ENCODE measurements at places on chromosomes 7 and 10.

GRCh38 chr7:105268056-105268455 is 120.7 kb downstream of the SRPK2 start:
- DNase-seq: no peak

DNA sequence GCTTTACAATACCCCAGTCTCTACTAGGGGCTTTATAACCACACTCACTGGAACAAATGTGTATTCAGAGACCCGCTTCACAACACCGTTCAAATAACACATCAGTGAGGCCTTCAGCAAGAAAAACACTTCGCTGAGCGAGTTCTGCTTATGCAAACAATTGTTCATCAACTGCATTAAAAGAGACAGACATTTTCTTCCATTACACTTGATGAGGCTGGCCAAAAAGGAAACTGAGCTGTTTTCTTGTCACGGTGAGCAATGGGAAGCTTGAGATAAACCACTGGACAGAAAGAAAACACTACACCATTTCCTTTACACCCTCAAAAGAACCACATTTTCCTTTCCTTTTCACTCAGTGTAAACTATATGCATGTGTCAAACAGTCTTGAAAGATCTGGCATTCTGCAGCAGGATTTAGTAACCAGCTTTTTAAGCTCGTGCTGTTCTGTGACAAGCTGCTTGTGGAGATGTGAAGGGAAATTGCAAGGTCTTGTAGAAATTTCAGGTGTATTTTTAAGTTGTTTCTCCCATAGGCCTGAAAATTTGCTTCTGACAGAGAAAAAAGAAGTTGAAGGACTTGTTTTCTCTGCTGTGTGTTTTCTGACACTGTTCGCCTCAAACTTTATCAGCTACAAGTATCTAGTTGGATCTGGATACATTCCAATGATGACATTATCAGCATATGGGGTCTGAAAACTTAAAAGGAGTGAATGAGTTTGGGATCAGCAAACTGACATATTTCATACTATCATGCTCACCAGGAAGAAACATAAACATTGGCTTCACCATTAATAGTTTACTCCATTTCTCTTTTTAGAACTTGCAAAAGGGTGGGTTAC is 693.1 kb downstream of the PARD3 start:
- DNase-seq: no peak

DNA sequence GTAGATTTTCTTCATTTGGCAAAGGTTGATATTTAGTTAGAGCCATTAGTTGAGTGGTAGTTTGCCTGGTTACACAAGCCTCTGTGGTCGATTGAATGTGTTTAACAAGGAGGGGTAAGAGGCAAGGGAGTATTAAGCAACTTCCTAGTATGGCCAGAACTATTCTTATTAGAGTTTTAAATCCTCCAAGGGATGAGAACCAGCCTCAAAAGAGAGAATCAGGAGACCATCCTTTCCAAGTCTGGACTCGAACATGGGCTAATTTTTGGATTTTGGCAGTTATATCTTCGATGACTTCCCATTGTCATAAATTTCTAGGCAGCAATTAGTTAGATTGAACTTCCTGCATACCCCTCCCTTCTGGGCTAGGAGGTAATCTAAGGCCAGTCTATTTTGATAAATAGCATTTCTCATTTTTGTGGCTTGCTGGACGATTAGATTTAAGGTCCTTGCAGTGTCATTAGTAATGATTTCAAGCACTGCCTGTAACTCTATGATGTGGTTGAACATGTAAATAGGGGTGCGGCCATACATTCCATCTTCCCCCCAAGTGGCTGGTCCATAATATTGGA is 219.5 kb upstream of the KCND2 start:
- no peak for DNase-seq

DNA sequence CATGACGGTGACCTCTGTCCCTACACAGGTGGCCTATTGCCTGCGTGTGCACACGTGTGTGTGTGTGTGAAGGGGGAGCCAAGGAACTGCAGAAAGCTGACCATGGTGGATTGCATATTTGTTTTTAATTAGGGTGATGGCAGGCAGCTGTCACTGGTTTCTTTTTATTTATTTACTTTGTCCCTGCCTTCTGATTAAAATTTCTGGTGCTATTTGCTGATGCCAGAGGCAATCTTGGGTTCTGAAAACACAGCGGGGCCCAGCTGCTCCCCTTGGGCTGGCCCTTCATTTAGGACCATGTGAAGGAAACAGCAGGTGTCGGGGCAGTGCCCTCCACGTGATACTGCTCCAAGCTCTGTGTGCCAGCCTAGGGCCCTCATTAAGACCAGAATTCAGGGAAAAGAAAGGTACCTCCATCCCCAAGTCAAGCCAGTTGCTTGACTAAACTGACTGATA is 71.3 kb upstream of the PODXL start:
- DNase-seq: no peak

DNA sequence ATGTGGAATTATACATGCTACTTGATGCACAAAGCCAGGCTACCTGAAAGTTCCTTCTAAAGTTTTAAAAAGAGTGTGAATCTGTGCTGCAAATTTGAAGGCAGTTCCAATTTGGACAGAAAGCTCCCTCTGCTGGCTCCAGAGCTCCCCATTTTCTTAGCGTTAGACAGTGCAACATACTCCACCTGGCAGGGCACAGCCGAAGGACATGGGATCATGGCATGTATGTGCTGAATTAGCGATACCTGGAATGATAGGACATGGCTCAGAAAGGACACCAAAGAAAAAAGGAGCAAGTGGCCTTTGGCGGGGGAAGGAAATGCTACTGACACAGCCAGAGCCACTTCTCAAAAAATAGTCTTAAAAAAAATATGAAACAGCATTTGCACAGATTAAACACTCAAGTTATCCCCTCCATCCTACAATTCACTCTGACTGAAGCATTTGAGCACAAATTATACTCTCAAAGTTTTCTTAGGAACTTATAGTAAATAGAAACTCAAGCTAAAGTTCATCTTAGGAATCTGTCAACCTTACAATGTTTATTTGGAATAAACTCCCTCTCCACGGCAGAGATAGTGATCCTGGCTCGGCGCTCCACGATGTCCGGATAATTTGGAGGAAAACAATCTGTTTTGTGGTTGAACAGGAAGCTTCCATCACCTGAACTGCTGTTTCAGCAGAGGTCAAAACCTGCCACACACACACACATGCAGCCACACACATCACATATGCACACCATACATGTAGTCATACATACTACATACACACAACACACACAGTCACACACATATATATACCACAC is 80.0 kb downstream of the C7orf25 start:
- peak; percentile 73 for DNase-seq

DNA sequence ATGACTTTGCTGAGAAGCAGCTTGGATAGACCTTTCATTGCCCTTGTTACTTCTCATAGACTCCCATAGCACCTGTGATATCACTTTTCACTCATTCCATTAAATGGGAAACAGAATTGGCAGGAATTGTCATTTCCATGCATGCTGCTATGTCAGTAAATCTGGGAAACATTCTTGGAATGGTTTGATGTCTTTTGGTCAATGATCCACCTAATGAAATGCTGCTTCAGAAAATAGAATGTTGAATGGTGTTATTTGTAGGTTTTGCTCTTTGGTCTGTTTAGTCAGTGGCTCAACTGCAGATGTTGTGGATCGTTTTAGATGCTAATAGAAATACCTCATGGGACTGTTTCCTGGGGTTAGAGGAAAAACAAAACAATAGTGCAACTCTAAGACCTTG is 127.8 kb downstream of the PLPP4 start:
- DNase-seq: no peak

DNA sequence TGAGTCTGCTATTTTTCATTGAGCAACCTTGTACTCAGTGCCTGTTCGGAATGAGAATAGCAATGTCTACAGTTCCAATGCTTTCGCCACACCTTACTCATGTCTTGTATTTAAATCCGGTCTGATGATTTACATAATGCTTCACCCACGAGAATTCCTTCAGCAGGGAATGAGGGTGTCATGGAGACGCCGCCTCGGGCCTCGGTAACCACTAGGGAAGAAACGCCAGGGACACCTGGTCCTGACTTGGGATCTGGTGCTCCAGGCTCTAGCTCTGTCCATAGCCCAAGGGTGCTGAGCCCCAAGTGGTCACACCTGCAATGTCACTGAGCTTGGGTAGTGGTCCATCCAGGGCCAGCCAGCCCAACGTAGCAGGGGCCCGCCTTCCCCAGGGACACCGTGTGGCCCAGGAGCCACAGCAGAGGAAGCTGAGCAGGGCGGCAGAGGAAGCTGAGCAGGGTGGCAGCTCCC is 37.4 kb downstream of the PRKAG2 start:
- DNase-seq: no peak

GRCh38 chr7:143147070-143147469 is 15.2 kb downstream of the PIP start:
- DNase-seq: no peak

DNA sequence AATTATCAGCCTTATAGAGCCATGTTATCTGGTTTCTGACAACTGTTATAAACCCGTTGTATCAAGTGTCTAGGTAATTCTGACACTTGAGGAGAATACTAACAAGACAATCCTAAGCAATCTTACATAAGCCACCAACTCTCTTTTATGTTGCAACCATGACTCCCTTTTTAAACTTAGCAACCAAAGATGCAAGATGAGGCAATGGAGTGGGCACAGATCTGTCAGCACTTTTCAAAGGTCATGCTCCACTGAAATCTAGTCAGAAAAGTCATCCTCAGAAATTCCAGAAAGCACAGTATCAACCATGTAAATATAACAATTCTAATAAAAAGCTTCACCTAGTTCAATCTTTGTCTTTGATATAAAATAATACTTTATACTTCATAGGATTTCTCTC is 77.0 kb upstream of the SEMA3A start:
- no peak for DNase-seq

DNA sequence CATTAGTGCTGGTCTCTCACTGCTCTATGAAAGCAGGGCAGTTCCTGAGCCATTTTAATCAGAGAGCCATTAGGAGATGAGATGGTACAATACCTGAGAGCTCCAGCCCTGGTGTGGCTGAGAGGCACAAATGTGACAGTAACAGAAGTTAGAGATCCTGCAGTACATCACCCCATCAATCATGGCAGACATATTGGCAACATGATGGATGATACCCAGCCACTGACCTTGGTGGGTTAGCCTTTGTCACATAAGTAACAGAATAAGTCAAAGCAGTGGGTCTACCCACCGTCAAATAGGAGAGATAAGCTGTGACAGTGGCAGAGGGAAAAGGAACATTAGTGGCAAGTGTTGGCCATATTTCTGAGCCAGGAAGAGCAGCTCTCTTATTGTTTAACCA is 53.3 kb upstream of the NXPH1 start:
- no peak for DNase-seq

DNA sequence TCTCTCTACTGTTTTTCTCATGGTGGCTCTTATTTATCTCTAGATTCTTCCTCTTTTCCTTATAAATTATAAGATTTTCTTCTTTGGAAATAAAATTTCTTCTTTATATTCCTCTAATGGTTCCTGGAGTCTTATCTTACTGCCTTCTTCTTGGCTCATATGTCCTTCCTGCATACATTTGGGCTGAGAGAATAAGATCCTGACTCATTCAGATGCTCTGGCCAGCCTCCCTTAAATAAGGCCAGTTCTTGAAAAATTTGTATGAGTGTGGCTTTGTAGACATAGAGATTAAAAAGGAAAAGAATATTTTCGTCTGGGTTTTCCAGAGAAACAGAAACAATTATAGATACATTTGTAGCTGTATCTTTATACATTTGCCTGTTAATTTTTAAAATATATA is 411.3 kb downstream of the KIF20B start:
- DNase-seq: no peak

DNA sequence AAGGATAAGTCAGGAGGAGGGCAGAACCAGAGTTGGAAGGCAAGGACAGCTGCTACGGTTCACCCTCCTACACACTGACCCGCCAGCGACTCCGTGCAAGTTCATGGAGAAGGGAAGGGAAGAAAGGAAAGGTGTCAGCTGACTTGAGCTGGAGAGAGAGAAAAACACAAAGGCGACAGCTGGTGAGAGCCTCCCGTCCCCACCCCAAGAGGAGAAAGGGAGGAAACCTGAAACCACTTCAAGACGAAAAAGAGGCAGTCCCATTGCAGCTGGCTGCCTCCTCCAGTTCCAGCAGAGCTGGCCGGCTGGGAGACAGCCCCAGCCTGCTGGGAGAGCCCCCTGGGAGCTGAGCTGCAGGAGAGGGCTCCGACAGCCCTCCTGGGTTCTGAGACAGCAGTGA is 75.2 kb downstream of the PARD3 start:
- peak; percentile 78 for DNase-seq

- DNase-seq: no peak
Observed at GRCh38 chr7:33649476-33650441, 255.6 kb upstream of the BMPER start.

GRCh38 chr7:42135728-42136127 is 101.3 kb downstream of the GLI3 start:
- DNase-seq: no peak

GRCh38 chr10:128463991-128464760 is 338.0 kb upstream of the MKI67 start:
- DNase-seq: peak; percentile 71

DNA sequence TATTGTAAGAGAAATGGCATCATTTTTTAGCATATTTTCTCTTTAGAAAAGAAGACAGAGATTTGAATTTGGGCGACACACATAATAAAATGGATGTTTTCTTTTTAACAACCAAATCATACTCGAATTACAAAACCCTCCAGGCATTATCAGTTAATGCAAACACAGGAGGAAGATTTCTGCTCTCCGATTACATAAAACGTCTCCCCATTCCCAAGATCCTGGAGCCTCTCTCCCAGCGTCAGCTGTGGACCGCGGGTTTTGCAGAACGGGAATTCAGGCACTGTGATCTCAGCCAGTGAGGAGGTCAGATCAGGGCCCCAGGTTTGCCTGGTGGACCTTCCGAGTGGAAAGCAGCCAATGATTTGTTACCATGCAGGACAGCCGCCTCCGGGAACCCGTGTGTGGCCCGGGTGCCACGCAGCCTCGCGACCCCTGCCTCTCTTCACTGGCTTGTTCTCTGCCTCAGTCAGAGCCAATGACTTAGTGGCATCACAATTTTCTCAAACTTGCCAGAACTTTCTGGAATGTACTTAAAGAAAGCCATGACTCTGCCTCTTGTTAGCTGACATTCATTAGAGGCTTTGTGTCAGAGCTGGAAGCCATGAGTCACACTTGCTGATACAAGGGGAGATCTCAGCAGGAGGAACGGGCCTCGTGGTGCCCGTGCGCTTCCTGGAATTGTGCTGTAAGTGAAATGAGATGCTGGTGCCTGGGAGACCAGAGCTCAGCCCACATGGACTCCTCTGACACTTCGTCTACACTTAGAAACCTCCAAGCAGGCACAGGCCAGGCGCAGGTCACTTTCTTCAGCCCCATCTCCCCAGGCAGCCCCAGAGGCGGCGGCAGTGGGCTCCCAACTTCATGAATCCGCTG is 246.1 kb downstream of the KLF6 start:
- DNase-seq: no peak

GRCh38 chr10:46033602-46034011 is 3.2 kb upstream of the NCOA4 start:
- DNase-seq: no peak

Measured in right hindlimb (tissue), 1 donor.